ENCODE measurements at places on chromosomes 7 and 10. TPM values are rescaled to one million over a fixed set of nuclear protein-coding genes. Genes with fewer than 3 reads are reported as not detected.

GRCh38 chr7:135665042-135665441 lies 2.7 kb downstream of the STMP1 start:
- H3K4me3 ChIP-seq = no peak overlapping the region
- no peaks in the 10 kb centered on the region for H3K36me3 ChIP-seq
- H3K27me3 ChIP-seq = no peaks in the 10 kb centered on the region

ARMC3 gene
- 39.2 TPM for total RNA-seq

TEX47 gene
- 8.9 TPM for total RNA-seq

CPN1 gene
- total RNA-seq = 0.87 TPM

- peaks cover 3% of the 10 kb centered on the region for H3K4me1 ChIP-seq
- DNase-seq = peak; percentile 61
- no peaks in the 10 kb centered on the region for H3K36me3 ChIP-seq
- H3K27ac ChIP-seq = peak overlapping the region; percentile 85
Measured at GRCh38 chr7:138460649-138461607, 869 bp downstream of the TRIM24 start.

PKD1L1 gene
- total RNA-seq = 4.0 TPM

HMX3 gene
- total RNA-seq = 0.25 TPM

TMEM176A gene
- total RNA-seq = 1.6 TPM

DNA sequence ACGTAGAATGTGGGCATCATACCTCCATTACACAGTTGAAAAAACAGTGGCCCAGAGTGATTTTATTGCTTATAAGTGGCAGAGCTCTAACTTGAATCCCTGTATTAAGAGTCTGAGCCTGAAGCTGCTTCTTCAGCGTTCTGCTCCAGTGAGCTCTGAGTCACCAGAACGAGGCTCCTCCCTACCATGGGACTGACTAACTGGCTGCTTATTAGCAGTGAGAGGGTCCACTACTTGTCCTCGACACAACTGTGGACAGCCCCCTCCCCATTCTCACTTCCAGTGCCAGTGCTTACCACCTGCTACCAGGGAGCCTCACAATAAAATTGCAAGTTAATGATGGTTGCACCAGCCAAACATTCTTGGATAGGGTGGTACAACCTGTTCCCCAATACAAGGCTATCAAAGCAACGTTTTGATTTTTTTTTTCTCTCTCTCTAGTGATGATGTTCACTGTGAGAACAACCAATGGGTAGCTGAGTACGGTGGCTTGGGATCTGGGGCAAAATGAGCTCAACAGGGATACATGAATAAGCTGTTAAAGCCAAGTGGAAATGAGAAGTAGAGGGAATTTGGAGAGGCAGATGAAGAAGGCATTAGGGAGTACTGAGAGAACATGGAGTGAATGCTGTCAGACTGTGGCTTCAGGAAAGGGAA lies 2.7 kb upstream of the NRG3 start:
- no peaks in the 10 kb centered on the region for H3K36me3 ChIP-seq
- no peaks in the 10 kb centered on the region for H3K4me1 ChIP-seq
- no peak overlapping the region for H3K4me3 ChIP-seq
- no peak for DNase-seq
- H3K27me3 ChIP-seq = no peaks in the 10 kb centered on the region

- peak; percentile 92 for DNase-seq
- no peak overlapping the region for H3K27ac ChIP-seq
- H3K4me1 ChIP-seq = peaks cover 61% of the 10 kb centered on the region
- H3K36me3 ChIP-seq = no peaks in the 10 kb centered on the region
Measured at GRCh38 chr7:47568547-47568946, 13.4 kb downstream of the TNS3 start.

- no peak overlapping the region for H3K27ac ChIP-seq
- H3K4me1 ChIP-seq = no peaks in the 10 kb centered on the region
- H3K4me3 ChIP-seq = no peak overlapping the region
- DNase-seq = peak; percentile 25
- H3K27me3 ChIP-seq = no peaks in the 10 kb centered on the region
Measured at GRCh38 chr7:18610331-18610948, 114.9 kb downstream of the HDAC9 start.

DNA sequence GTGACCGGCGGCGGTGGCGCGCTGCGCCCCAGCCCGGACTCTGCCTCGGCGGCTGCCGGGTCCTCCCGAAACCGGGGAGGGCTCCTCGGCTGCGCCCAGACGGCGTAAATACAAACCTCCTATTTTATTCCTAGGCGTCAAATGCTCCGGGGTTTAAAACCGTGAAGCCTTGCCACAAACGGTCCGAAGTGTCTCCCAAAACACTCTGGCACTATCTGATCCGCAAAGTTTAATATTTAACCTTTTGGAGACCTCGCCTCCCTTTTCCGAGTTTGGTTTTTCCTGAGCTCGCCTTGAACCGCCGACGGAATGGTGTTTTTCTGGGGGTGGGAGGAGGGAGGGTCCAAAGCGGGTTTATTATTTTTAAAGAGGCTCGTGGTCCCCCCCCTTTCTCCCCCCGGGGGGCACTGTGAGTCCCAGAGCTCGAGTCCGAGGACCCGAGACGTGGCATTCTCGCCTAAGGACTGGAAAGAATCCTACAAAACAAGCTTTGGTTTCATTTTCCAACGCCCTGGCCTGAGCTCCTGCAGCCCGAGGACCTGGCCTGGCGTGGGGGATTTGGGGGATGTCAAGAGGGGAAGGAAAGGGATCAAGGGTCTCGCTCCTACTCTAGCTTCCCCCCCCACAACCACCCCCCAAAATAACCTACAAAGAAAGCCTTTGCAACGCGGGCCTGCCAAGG lies 1.8 kb downstream of the TNRC18 start:
- H3K4me3 ChIP-seq = peak overlapping the region; percentile 86
- H3K36me3 ChIP-seq = no peaks in the 10 kb centered on the region

- no peaks in the 10 kb centered on the region for H3K27me3 ChIP-seq
- H3K4me3 ChIP-seq = peak within 1 kb of the TSS; percentile 72
- no peaks in the 10 kb centered on the region for H3K36me3 ChIP-seq
- H3K27ac ChIP-seq = peak within 1 kb of the TSS; percentile 85
- peaks cover 3% of the 10 kb centered on the region for H3K4me1 ChIP-seq
Measured at GRCh38 chr7:138460176-138460648, at the start of gene TRIM24. Gene TRIM24, plus strand, starts transcription at chr7:138460259. Its CDS starts 290 bp downstream, at chr7:138460549.

- H3K4me3 ChIP-seq = no peak overlapping the region
- H3K27ac ChIP-seq = no peak overlapping the region
- DNase-seq = no peak
- H3K27me3 ChIP-seq = no peaks in the 10 kb centered on the region
- H3K36me3 ChIP-seq = no peaks in the 10 kb centered on the region
- no peaks in the 10 kb centered on the region for H3K4me1 ChIP-seq
Measured at GRCh38 chr7:45714521-45714820, 140.3 kb downstream of the ADCY1 start.

- no peak overlapping the region for H3K4me3 ChIP-seq
- H3K27me3 ChIP-seq = no peaks in the 10 kb centered on the region
- H3K27ac ChIP-seq = no peak overlapping the region
- H3K4me1 ChIP-seq = no peaks in the 10 kb centered on the region
- H3K36me3 ChIP-seq = no peaks in the 10 kb centered on the region
Measured at GRCh38 chr7:70654146-70654545, 477.8 kb upstream of the GALNT17 start.

- no peaks in the 10 kb centered on the region for H3K4me1 ChIP-seq
- H3K27me3 ChIP-seq = no peaks in the 10 kb centered on the region
- H3K27ac ChIP-seq = no peak overlapping the region
- H3K36me3 ChIP-seq = no peaks in the 10 kb centered on the region
Measured at GRCh38 chr10:3074985-3075600, 7.7 kb downstream of the PFKP start.

ANKRD22 gene
- not detected for total RNA-seq

GRCh38 chr7:117077658-117078057 lies 124.4 kb downstream of the ST7 start:
- H3K4me1 ChIP-seq = peaks cover under 1% of the 10 kb centered on the region
- no peak overlapping the region for H3K27ac ChIP-seq
- no peaks in the 10 kb centered on the region for H3K36me3 ChIP-seq
- no peak overlapping the region for H3K4me3 ChIP-seq

RPP38 gene
- 41.4 TPM for total RNA-seq

AFAP1L2 gene
- 4.0 TPM for total RNA-seq

GRCh38 chr7:149616898-149617297 lies 119.3 kb upstream of the ZNF746 start:
- H3K4me3 ChIP-seq = no peak overlapping the region
- no peaks in the 10 kb centered on the region for H3K27me3 ChIP-seq
- DNase-seq = no peak

- no peaks in the 10 kb centered on the region for H3K36me3 ChIP-seq
- H3K4me3 ChIP-seq = no peak overlapping the region
- H3K27me3 ChIP-seq = no peaks in the 10 kb centered on the region
- H3K4me1 ChIP-seq = no peaks in the 10 kb centered on the region
- no peak for DNase-seq
Measured at GRCh38 chr7:158682456-158682855, 22.1 kb downstream of the NCAPG2 start.

GRCh38 chr10:6796231-6796630 lies 216.2 kb upstream of the PRKCQ start:
- no peak overlapping the region for H3K27ac ChIP-seq
- H3K4me3 ChIP-seq = no peak overlapping the region
- no peaks in the 10 kb centered on the region for H3K36me3 ChIP-seq
- no peak for DNase-seq
- H3K27me3 ChIP-seq = no peaks in the 10 kb centered on the region

DNA sequence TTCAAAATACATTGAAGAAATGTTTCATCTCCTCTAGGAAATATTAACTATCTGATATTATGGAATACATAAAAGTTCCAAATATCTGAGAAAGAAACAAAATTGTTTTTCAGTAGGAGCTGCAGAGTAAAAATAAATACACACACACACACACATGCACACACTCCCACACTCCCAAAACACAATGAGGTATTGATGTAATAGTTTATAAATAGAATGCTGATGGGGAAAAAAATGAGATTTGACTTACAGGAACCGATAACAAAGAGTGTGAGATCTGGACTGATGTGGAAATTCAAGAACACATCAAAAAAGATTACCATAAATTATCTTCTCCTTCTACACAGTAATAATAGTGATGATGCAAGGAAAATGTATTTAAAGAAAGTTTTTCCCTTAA lies 438.0 kb upstream of the CELF2 start:
- no peaks in the 10 kb centered on the region for H3K27me3 ChIP-seq
- peaks cover 8% of the 10 kb centered on the region for H3K4me1 ChIP-seq
- no peak overlapping the region for H3K27ac ChIP-seq
- no peaks in the 10 kb centered on the region for H3K36me3 ChIP-seq

- no peak for DNase-seq
- H3K4me1 ChIP-seq = no peaks in the 10 kb centered on the region
- no peaks in the 10 kb centered on the region for H3K36me3 ChIP-seq
- no peak overlapping the region for H3K4me3 ChIP-seq
- no peaks in the 10 kb centered on the region for H3K27me3 ChIP-seq
Measured at GRCh38 chr7:6646465-6646864, 9.3 kb downstream of the ZNF316 start.

DNA sequence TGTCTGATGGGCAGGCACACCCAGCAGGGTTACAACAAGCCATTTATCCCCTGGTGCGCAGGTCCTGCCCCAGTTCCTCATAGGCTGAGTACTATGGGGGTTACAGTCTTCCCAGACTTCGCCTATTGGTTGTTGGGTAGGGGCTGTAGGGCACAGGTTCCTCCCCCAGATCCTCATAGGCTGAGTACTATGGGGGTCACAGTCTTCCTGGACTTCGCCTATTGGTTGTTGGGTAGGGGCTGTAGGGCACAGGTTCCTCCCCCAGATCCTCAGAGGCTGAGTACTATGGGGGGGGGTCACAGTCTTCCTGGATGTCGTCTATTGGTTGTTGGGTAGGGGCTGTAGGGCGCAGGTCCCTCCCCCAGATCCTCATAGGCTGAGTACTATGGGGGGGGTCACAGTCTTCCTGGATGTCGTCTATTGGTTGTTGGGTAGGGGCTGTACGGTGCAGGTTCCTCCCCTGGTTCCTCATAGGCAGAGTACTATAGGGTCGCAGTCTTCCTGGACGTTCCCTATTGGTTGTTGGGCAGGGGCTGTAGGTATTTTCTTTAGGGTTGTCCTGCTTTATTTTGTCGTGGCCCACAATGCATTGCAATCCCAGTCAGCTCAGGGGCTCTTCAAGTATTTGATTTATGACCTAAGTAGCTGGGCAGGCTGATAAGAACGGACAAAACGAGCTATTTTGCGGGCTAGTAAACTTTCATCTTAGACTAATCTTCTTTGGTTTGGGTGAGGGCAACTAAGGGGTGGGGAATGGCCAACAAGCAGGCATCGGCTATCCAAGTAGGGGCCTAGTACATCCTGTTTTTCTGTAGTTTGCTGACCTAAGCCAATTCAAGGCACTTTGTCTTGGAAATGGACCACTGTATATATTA lies 3.4 kb downstream of the LRRC27 start:
- H3K27ac ChIP-seq = no peak overlapping the region
- peak; percentile 32 for DNase-seq
- H3K27me3 ChIP-seq = no peaks in the 10 kb centered on the region
- H3K36me3 ChIP-seq = no peaks in the 10 kb centered on the region

ECHDC3 gene
- 83.8 TPM for total RNA-seq

MCMBP gene
- total RNA-seq = 47.4 TPM

DNA sequence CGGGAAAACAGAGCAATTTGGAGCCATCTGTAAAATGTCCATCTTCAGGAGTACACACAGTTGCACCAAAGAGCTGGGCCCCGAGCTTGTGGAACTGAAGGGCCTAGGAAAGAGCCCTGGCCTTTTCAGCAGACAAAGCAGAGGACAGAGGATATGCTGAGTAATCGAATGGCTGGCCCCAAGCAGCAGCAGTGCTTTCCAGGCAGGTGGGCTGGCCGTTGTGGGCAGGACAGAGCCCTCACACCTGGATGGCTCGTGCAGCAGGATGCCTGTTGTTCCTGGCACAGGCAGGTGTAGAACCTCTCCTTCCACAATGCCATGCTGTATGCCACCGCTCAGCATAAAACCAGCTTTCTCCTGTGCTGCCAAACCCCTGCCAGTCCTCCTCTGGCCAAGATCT lies 32.5 kb upstream of the TNS3 start:
- DNase-seq = no peak
- peaks cover 10% of the 10 kb centered on the region for H3K4me1 ChIP-seq
- H3K36me3 ChIP-seq = no peaks in the 10 kb centered on the region
- H3K4me3 ChIP-seq = no peak overlapping the region
- H3K27ac ChIP-seq = no peak overlapping the region

GRCh38 chr10:58952747-58953466 lies 223.5 kb upstream of the PHYHIPL start:
- H3K4me1 ChIP-seq = no peaks in the 10 kb centered on the region
- no peaks in the 10 kb centered on the region for H3K36me3 ChIP-seq
- H3K4me3 ChIP-seq = no peak overlapping the region
- DNase-seq = peak; percentile 83

CTAGE6 gene
- total RNA-seq = 12.2 TPM

- no peaks in the 10 kb centered on the region for H3K27me3 ChIP-seq
- peak overlapping the region; percentile 54 for H3K27ac ChIP-seq
- H3K4me1 ChIP-seq = peaks cover 9% of the 10 kb centered on the region
- no peak for DNase-seq
- H3K4me3 ChIP-seq = no peak overlapping the region
Measured at GRCh38 chr10:68172324-68172723, 59.6 kb downstream of the ATOH7 start.

CCNY gene
- total RNA-seq = 103 TPM
